Aorta (tissue), 5 donors: ENCODE measurements at places on chromosomes 3 and 15. TPM values are rescaled to one million over a fixed set of nuclear protein-coding genes. Genes with fewer than 3 reads are reported as not detected.
A peak's percentile ranks its signal among the peaks of the same experiment; 100 is the strongest.

- no peaks in the 10 kb centered on the region for H3K36me3 ChIP-seq
- H3K4me1 ChIP-seq = no peaks in the 10 kb centered on the region
- no peaks in the 10 kb centered on the region for H3K27me3 ChIP-seq
- H3K4me3 ChIP-seq = no peak overlapping the region
- no peak overlapping the region for H3K27ac ChIP-seq
Measured at GRCh38 chr15:29645841-29646240, 176.4 kb downstream of the TJP1 start.

GRCh38 chr3:124565013-124565412 lies 165.2 kb upstream of the UMPS start:
- H3K36me3 ChIP-seq = no peaks in the 10 kb centered on the region
- no peak overlapping the region for H3K4me3 ChIP-seq
- peak; percentile 66 for DNase-seq
- H3K27ac ChIP-seq = no peak overlapping the region

DNA sequence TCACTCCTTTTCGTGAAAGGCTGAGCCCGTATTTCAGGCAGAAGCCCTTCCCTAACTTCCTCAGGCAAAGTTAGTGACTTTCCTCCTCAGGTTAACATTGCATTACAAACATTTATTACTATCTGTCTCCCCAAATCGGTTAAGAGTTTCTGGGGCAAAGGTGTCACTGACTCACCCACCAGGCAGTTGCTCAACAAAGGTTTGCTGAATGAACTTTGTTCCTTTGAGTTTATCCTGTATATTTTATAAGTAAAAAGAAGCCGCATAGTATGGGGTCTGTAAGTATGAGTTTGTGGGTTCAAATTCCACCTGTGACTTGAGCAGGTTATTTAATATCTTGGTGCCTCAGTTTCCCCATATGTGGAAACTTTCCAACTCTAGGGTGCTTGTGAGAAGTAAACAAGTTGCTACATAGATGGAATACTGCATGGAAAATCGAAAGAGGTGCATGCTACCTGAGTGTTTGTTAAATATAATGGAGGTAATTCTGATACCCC lies 177.7 kb downstream of the THRB start:
- H3K27ac ChIP-seq = no peak overlapping the region
- peaks cover 2% of the 10 kb centered on the region for H3K4me1 ChIP-seq
- peaks cover 2% of the 10 kb centered on the region for H3K36me3 ChIP-seq
- no peak for DNase-seq
- H3K27me3 ChIP-seq = no peaks in the 10 kb centered on the region

Gene PCOLCE2
- total RNA-seq = 83.3 TPM

Gene EIF5A2
- 17.1 TPM for total RNA-seq
